Hair follicular keratinocyte (primary cell): ENCODE measurements at places on chromosomes 13 and 19. TPM values are rescaled to one million over a fixed set of nuclear protein-coding genes. Genes with fewer than 3 reads are reported as not detected.

RXFP2 gene
- not detected in 2 replicates for total RNA-seq

CYSLTR2 gene
- not detected in 2 replicates for total RNA-seq

SELENOV gene
- not detected in 2 replicates for total RNA-seq

UBE2L5 gene
- total RNA-seq = not detected in 2 replicates

CACNA1A gene
- total RNA-seq = 0.27 TPM in 1 of 2 replicates, not detected in the other

PGLYRP2 gene
- not detected in 2 replicates for total RNA-seq

CLEC11A gene
- total RNA-seq = 1.9 and 3.3 TPM in 2 replicates
